ENCODE measurements at places on chromosomes 16 and 17.

DNA sequence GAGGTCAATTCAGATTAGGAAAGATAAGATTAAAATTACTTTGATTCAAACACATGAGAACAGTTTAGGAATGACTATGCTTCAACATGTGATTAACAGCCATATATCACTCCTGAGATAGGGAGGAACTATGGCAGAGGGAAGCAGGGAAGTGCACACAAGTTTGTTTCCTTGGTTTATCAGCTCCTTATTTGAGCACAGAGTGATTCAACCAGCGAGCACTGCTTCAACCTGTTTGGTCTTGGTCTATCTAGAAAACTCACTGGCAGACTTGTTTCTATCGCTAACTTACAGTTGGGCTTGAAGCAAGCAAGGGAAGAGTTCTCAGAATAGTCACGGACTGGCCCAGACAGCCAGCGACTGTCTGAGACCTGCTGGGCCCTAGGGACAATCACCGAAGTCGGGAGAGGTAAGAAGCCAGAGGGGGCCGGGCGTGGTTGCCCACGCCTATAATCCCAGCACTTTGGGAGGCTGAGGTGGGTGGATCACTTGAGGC, 23.5 kb downstream of the TUBG1 start:
- DNase-seq, result no peak

GRCh38 chr16:15518381-15519351, 84.3 kb downstream of the BMERB1 start:
- no peak for DNase-seq

- no peak for DNase-seq
Observed at GRCh38 chr16:10895053-10895946, 18.3 kb downstream of the CIITA start.

DNA sequence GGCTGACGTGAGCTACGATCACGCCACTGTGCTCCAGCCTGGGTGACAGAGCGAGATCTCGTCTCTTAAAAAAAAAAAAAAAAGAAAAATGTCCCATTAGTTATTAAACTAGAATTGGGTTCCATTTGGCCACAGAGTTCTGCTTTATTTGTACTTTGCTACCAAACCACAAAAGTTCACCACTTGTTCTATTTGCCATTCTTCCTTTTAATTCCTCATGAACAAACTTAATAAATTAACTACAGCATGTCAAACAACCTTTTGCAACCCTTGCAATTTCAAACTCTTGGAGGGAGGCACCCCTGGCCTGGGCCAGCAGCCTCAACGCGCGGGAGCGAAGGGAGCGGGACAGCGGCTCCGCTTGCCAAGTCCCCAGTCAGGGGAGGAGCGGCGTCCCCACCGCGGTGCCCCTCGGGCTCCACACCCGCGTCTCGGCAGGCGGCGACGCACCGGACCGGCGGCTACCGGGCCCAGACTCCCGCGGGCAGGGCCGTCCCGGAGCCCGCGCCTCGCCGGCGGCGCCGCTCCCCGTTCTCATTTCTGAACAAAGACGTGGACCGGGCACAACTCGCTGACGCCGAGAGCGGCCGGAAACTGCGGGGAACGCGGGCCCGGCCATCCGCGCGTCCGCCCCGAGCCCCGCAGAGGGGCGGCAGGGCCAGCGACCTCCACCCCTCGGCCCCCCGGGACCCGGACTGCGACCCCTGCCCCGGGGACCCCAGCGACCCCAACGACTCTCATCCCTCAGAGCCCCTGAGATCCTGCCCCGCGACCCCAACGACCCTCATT, 775 bp downstream of the CYTH1 start:
- peak; percentile 46 for DNase-seq

DNA sequence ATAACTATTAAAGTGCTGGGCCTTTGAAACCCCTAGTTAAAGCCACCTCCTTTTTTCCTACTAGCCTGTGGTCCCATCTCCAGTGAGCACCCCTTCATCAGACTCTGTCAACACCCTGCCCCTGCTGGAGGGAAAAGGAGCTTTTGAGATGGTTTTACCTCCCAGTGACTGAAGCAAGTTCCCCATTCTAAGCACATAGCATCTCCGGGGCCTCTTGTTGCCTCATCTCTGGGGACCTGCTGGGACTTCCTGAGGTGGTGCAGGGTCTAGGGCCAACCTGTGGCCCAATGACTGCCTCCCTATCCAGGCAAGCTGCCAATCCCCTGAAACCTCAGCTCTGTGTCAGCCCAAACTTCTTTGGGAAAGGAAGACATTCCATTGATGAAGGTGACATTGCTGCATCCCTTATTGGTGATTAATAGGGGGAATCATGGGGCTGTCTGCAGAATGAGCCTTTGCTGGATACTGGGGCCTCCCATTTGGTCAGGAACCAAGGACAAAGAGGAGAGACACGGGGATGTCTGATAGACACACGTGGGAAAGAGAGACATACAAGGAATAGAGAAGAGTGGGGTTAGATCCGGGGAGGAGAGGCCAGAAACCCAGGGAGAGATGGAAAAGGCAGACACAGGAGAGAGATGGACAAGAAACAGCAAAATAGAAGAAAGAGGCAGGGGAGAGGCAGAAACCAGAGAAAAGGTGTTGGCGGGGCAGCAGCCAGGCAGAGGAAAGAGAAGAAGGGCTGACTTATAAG, 2.4 kb downstream of the C1QL1 start:
- DNase-seq, result no peak

All from CD4-positive, alpha-beta T cell treated with Interleukin-21 for 1 hour (primary cell).